GM23248 (cell line): ENCODE measurements at places on chromosomes 3 and 15. TPM values are rescaled to one million over a fixed set of nuclear protein-coding genes. Genes with fewer than 3 reads are reported as not detected.
A peak's percentile ranks its signal among the peaks of the same experiment; 100 is the strongest.

- H3K4me1 ChIP-seq, result no peaks in the 10 kb centered on the region
- H3K36me3 ChIP-seq, result no peaks in the 10 kb centered on the region
- H3K4me3 ChIP-seq, result no peak overlapping the region
- H3K27ac ChIP-seq, result no peak overlapping the region
- H3K27me3 ChIP-seq, result no peaks in the 10 kb centered on the region
- no peak for DNase-seq
Observed at GRCh38 chr15:84871428-84871985, 13.0 kb upstream of the SLC28A1 start.

DNA sequence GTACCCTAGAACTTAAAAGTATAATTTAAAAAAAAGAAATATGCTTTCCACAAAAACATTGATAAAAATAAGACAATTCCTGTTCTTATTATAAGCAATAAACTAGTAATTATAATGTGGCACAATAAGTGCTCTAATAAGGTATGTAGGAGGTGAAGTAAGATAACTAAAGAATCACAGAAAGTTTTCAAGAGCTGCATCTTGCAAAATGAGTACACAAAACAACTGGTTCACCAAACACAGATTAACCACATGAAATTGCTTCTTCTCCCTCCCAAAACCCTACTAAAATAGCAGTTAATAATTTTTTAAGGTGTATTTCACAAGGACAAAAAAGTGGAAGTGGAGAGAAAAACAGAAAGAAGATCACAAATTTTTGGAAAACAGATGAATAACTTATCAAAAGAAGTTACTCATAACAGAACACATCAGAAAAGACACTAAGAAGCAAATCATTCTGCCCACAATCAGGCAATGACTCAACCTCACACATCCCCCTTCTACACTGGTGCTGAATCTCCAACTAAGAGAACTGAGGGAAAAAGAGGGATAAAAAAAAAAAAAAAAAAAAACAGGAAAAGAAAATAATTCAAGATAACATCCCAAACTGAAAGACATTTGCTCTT, 64.2 kb downstream of the TBC1D5 start:
- peaks cover 9% of the 10 kb centered on the region for H3K4me1 ChIP-seq
- no peaks in the 10 kb centered on the region for H3K36me3 ChIP-seq
- 0 out of 2 replicates have a peak overlapping the region, but pooled peaks have one; percentile 4 for H3K27ac ChIP-seq
- no peaks in the 10 kb centered on the region for H3K27me3 ChIP-seq

GRCh38 chr3:15180042-15180611, 25.9 kb upstream of the CAPN7 start:
- DNase-seq, result no peak
- no peak overlapping the region for H3K27ac ChIP-seq
- no peaks in the 10 kb centered on the region for H3K4me1 ChIP-seq
- H3K36me3 ChIP-seq, result no peaks in the 10 kb centered on the region
- H3K27me3 ChIP-seq, result peaks cover 78% of the 10 kb centered on the region
- no peak overlapping the region for H3K4me3 ChIP-seq

DNA sequence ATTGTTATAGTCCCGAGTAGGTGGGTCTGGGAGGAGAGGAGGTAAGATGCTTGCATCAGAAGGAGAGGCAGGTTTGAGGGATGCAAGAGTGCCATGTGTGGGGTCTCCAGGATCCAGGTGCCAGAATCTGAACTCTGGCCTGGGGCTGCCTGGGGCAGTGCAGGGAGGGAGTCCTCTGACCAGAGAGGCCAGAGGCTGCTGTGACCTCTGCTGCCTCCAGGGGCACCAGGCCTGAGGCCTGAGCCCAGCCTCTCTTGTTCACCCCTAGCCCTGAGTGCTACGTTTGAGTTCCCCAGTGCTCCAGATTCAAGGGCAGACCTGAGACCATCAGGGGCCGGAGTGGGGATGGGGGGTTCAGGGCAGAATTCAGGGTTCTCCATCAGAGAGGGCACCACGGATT, 7.4 kb downstream of the SLC38A3 start:
- no peak overlapping the region for H3K4me3 ChIP-seq
- DNase-seq, result peak; percentile 18
- H3K36me3 ChIP-seq, result no peaks in the 10 kb centered on the region
- no peaks in the 10 kb centered on the region for H3K27me3 ChIP-seq

DNA sequence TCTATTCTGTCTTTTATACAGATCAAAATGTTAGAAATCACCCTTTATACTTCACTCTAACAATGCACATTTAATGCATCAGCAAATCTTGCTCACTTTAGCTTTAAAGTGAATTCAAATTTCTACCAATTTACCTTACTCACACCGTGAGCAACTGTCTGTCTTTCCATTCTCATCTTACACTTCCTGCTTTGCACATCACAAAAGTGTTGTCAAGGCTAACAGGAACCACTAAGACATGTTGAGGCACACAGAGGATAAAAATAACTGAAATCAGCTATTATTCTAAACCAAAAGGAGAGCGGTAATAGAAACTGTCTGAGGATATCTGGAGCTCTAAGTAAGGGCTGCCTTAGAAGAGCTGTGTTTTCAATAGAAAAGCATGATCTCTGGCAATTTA, 519.9 kb downstream of the ZBBX start:
- no peaks in the 10 kb centered on the region for H3K4me1 ChIP-seq
- DNase-seq, result no peak
- no peaks in the 10 kb centered on the region for H3K27me3 ChIP-seq
- no peaks in the 10 kb centered on the region for H3K36me3 ChIP-seq
- no peak overlapping the region for H3K27ac ChIP-seq
- no peak overlapping the region for H3K4me3 ChIP-seq

DNA sequence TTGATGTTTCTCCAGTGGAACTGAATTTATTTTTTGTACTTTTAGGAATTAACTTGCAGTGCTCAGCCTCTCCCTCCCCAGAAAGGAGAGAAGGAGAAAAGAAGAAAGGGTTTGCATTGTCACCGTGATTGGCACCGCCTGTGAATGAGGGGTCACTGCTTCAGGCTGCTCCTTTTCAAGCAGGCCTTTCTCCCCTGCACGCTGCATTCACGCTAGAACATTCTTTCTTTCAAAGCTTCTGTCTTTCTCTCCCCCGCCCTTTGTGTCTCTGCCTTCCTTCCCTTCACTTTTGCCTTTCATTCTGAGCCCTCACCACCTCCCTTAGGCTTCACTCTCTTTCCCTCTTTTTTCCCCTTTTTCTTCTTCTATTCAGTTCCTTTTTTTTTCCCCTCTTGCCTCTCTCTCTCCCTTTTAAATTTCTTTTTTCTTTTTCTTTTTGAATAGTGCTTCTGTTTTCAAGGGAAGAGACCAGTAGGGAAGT, 42.4 kb downstream of the ZNF710 start:
- H3K4me1 ChIP-seq, result no peaks in the 10 kb centered on the region
- H3K4me3 ChIP-seq, result no peak overlapping the region
- no peaks in the 10 kb centered on the region for H3K36me3 ChIP-seq
- no peaks in the 10 kb centered on the region for H3K27me3 ChIP-seq
- no peak overlapping the region for H3K27ac ChIP-seq

DNA sequence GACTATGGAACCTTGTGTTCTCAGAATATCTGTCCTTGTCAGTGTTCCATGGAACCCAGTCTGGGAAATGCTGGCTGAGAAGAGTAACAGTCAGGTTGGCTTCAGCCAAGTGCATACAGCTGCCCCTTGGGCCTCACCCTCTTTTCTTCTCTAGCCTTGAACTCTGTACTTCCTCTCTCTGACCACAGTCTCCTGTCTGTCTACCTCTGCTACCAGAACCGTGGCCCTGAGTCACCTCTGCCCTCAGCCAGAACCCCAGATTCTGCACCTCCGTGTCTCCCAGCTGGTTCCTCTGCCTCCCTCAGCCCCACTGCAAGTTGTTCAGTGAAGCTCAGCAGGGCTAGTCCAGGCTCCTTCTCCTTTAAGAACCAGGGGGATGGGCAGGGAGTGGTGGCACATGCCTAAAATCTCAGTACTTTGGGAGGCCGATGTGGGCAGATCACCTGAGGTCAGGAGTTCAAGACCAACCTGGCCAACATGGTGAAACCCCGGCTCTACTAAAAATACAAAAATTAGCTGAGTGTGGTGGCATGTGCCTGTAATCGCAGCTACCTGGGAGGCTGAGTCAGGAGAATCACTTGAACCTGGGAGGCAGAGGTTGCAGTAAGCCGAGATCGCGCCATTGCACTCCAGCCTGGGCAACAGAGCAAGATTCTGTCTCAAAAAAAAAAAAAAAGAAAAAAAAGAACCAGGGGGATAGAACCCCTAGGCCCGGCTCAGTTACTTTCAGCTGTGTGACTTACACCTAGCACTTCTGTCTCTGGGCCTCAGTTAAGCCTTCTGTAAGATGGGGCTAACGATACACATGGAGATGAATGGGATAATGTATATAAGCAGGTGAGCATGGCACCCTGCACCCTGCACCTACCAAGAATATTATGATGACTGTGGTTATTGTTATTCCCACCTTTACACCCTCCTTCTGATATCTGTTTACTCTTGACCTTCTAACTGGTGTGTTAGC, 24.3 kb upstream of the TATDN2 start:
- DNase-seq, result peak; percentile 23
- H3K27ac ChIP-seq, result no peak overlapping the region
- H3K27me3 ChIP-seq, result no peaks in the 10 kb centered on the region
- H3K4me3 ChIP-seq, result no peak overlapping the region
- H3K4me1 ChIP-seq, result peaks cover 12% of the 10 kb centered on the region; the same call in 1 of the 2 replicates
- no peaks in the 10 kb centered on the region for H3K36me3 ChIP-seq

- no peak overlapping the region for H3K4me3 ChIP-seq
- no peaks in the 10 kb centered on the region for H3K27me3 ChIP-seq
- H3K27ac ChIP-seq, result no peak overlapping the region
- DNase-seq, result no peak
- no peaks in the 10 kb centered on the region for H3K4me1 ChIP-seq
Observed at GRCh38 chr3:126450744-126451143, 24.9 kb downstream of the ZXDC start.

DNA sequence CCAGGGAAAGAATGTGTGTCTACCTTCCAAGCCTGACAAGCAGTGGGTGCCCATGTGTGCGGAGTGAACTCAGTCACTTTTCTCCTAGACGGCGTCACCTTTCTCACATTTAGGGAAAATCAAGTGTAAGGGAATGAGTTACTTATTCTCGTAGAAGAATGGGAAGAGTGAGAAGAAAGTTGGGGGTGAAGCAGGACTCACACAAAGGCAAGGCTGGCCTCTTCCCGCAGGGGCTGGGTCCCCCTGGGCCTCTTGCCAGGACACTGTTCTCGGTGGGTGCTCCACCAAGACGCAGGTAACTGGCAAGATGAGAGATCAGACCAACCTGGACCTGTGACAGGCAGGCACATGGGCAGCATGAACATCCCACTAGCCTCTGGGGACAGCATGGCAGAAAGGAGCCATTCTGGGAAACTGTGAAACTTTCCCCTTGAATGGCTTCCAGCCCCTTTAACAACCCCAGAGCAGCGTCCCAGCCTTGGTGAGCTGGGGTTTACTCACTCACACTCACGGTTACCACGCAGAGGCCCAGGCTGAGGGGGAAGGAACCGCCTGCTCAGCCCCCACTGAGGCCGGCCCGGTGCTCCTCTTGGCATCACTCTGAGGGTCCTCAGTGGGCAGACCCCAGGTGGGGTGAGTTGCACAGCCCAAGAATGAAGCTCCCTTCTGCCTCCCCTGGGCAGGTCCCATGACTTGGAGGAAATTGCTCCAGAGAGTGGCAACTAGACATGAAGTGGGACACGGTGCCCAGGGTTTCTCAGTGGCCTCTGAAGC, 15.0 kb upstream of the SRP14 start:
- no peaks in the 10 kb centered on the region for H3K36me3 ChIP-seq
- no peak overlapping the region for H3K27ac ChIP-seq
- peak; percentile 77 for DNase-seq
- peaks cover 25% of the 10 kb centered on the region for H3K4me1 ChIP-seq

DNA sequence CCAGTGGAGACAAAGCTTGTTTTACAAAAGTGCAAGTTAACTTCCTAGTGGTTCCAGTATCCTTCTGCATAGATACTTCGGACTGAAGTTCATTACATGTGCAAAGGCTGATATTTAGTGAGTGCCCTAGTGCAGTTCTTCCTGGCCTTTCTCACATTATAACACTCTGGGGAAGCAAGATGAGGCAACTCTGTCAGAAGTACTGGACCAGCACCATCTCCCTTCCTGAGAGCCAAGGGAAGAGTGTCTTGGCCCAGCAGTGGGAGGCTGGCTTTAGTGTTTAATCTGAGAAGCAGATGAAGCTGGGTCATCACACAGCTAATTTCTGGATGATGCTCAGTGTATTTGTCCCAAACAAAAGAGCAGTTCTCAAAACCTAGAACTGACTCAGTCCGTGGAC, 397.7 kb downstream of the CACNA2D3 start:
- H3K36me3 ChIP-seq, result no peaks in the 10 kb centered on the region
- H3K4me3 ChIP-seq, result no peak overlapping the region
- H3K27me3 ChIP-seq, result no peaks in the 10 kb centered on the region
- DNase-seq, result no peak

- peak; percentile 21 for DNase-seq
- H3K36me3 ChIP-seq, result no peaks in the 10 kb centered on the region
- no peak overlapping the region for H3K4me3 ChIP-seq
- H3K27ac ChIP-seq, result no peak overlapping the region
- H3K4me1 ChIP-seq, result no peaks in the 10 kb centered on the region
Observed at GRCh38 chr3:168322941-168323340, 227.2 kb upstream of the GOLIM4 start.

DNA sequence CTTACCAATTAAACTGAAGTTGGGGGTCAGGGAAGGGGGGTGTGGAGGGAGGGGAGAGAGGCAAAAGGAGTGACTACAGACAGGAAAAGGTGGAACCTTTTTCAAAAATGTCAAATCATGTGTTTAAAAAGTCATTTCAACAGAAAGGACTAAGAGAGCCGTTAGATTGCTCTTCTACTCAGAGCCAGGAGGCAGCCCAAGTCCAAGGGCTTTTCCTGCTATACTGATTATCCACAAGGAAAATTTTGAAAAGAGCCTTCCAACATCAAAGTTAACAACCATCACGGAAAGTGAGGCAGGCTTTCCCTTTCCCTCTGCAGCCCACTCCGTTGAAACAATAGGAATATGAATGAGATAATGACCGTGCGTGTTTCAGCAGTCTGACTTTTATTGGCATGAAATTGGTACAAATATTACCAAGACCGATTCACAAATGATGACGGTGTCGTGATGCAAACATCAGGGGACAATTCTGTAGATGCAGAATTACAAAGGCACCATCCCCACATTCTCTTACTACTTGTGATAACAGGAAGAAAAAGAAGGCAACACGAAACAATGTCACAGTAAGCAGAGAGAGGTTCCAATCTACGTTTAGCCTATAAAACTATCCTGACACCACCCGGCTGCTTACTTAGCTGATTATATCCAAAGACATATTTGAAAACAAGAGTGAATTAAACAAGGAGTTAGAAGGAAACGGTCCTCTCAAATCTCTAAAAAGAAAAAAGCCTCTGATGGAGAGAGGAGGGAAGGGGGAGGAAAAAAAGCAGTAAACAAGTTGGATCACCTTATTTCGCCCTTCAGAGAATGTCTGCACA, 453.7 kb downstream of the FOXP1 start:
- DNase-seq, result no peak
- 0 out of 2 replicates have a peak, but pooled peaks cover 8% of the 10 kb centered on the region for H3K4me1 ChIP-seq
- H3K27ac ChIP-seq, result peak overlapping the region; percentile 34; the same call in 1 of the 2 replicates
- H3K4me3 ChIP-seq, result 0 out of 2 replicates have a peak overlapping the region, but pooled peaks have one; percentile 8

GRCh38 chr15:85010071-85010385, 28.4 kb downstream of the PDE8A start:
- no peak for DNase-seq
- H3K27me3 ChIP-seq, result no peaks in the 10 kb centered on the region
- peaks cover 9% of the 10 kb centered on the region for H3K4me1 ChIP-seq

- H3K27ac ChIP-seq, result no peak overlapping the region
- H3K36me3 ChIP-seq, result no peaks in the 10 kb centered on the region
- H3K4me3 ChIP-seq, result no peak overlapping the region
- H3K27me3 ChIP-seq, result peaks cover 4% of the 10 kb centered on the region; the same call in 1 of the 2 replicates
Observed at GRCh38 chr3:130786306-130786705, 39.7 kb upstream of the PIK3R4 start.

P2RY13 gene
- total RNA-seq, result not detected in 2 replicates

CHDH gene
- total RNA-seq, result 0.11 and 0.13 TPM in 2 replicates

TP63 gene
- total RNA-seq, result not detected in 2 replicates

REC114 gene
- not detected in 2 replicates for total RNA-seq

GXYLT2 gene
- 10.0 and 13.2 TPM in 2 replicates for total RNA-seq

PLSCR5 gene
- total RNA-seq, result not detected in 2 replicates

CDC25A gene
- 4.3 and 4.6 TPM in 2 replicates for total RNA-seq
